Kidney tubule cell (primary cell): ENCODE measurements at places on chromosomes 13 and 19.

DNA sequence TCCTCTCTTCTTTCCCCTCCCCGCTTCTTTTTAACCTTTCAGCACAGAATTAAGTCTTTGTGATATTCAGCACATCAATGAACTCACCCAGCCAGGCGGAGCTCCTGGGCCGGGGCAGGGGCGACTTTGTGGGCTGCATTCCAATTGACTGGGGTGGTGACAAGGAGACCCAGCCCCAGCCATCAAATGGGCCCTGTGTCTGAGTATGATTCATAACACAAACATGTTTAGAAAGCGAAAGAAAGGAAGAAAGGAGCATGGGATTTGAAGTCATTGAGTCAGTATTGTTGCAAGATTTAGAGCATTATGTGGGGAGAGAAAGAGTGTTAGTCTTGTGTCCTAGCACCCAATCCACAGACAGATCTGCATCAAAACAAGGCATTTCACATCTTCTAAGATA lies 185.3 kb downstream of the LHFPL6 start:
- peak; percentile 73 for DNase-seq

GRCh38 chr13:30301827-30302226 lies 5.5 kb downstream of the KATNAL1 start:
- no peak for DNase-seq

DNA sequence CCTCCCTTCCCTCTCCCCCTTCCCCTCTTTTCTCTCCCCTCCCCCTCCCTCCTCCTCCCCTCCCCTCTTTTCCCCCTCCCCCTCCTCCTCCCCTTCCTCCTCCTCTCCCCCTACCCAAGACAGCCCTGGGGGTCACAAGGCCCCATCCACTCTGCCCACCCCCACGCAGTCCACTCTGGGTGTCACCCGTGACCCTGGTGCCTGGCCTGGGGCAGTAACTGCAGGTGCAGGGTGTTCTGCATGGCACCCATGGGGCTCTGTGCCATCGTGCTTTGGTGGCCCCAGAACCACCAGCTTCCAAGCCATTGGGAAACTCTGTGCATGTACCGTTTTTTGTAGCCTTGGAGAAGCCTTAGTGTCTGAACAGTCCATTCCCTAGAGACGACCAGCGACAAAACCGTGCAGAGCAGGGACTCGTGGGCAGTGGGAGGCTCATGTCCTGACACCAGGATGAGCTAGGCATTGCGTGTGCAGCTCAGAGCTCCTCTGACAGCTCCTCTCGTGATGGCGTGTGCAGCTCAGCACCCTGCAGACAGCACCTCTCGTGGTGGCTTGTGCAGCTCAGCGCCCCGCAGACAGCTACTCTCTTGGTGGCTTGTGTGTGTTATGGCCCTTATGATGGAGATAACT lies 43.7 kb upstream of the F7 start:
- no peak for DNase-seq

- peak; percentile 51 for DNase-seq
Measured at GRCh38 chr13:66673401-66673800, 556.7 kb downstream of the PCDH9 start.

DNA sequence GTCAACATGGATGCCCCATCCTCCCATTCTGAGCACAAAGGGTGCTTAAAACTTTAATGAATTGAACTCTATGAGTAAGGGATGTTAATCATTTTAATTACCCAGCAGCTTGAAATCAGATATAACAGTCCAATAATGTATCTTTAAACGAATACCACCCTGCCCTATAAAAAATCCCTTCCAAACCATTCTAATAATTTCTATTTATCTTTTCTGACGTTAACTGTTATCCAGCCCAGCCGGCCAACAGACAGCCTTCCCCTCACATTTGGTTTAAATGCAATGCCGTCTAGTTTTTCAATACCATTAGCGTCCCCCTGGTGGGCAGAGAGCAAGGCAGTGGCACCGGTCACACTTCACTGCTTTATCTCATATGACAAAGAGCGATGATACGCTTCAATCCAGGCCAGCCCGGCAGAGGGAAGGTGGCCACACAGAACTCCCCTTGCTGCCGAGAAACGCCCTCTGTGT lies 402.2 kb upstream of the ZNF507 start:
- no peak for DNase-seq

DNA sequence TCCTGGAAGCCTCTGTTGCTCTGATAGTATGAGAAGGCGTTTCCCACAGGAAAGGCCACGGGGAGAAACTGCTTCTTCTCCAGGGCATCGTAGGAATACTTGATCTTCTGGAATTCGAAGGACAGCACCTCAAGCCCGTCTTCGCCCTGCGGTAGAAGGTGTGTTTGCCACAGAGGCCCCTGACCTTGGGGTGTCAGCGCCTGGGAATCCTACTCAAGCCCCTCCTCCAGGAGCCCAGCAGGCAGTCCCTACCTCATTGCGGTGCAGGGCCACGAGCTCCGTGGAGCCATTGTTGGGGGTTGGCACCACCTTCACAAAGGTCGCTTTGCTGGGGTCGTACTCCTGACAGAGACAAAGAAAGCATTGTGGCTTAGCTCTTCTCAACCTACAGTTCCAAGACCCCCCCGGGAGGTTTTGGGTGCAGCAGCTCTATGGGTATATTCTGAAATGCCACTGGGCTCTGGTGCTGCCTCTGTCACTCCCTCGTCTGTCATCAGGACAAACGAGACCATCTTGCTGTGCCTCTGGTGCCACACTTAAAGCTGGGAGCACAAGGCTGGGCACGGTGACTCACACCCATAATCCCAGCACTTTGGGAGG lies 3.7 kb downstream of the ATP13A1 start:
- no peak for DNase-seq

- peak; percentile 77 for DNase-seq
Measured at GRCh38 chr13:113209759-113210421, 477 bp downstream of the CUL4A start.

- peak; percentile 45 for DNase-seq
Measured at GRCh38 chr13:39406688-39407087, 196.3 kb downstream of the LHFPL6 start.

GRCh38 chr13:102236830-102237229 lies 165.0 kb downstream of the FGF14 start:
- DNase-seq, result no peak

GRCh38 chr13:42875475-42876269 lies 94.3 kb downstream of the FAM216B start:
- no peak for DNase-seq

- DNase-seq, result peak; percentile 27
Measured at GRCh38 chr13:106284358-106284757, 251.1 kb downstream of the EFNB2 start.

DNA sequence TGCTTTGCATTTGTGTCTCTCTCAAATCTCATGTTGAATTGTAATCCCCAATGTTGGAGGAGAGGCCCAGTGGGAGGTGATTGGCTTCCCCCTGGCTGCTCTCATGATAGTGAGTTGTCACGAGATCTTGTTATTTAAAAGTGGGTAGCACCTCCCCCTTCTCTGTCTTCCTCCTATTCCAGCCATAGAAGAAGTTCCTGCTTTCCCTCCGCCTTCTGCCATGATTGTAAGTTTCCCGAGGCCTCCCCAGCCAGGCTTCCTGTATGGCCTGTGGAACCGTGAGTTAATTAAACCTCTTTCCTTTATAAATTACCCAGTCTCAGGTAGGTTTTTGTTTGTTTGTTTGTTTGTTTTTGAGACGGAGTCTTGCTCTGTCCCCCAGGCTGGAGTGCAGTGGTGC lies 3.8 kb downstream of the LILRA4 start:
- no peak for DNase-seq

- DNase-seq, result peak; percentile 26
Measured at GRCh38 chr13:21932996-21933395, 262.1 kb downstream of the FGF9 start.

GRCh38 chr19:49256691-49257090 lies 68.3 kb downstream of the SLC6A16 start:
- no peak for DNase-seq

GRCh38 chr19:2507109-2507508 lies 31.2 kb downstream of the GADD45B start:
- peak; percentile 64 for DNase-seq

DNA sequence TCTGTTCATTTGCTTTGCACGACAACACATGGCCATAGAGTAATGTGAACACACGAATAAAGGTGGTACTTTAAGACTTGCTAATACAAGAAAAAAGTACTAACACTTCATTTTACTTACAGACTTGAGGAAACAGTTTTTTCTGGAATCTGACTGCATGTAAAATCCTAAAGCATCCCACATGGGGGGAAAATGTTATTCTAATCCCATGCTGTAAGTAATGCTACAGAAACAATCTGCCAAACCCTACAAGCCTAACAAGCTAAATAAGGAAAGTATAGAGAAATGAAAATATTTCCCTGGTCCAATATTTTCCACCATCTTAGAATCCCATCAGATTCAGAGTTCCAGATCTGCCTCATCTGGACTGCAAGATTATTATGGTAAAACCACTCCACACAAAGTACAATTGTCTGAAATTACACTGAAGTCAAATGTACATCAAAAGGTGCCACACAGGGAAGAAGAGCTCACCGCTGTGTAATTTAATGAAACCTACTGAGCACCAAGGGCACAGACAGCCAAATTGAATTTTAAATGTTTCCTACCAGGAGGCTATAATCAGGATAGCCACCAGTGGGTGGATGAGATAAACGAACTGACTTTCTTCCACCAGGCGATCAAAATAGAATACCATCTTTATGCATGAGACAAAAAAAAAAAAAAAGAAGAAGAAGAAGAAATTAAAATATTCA lies 22.0 kb downstream of the LHFPL6 start:
- no peak for DNase-seq

DNA sequence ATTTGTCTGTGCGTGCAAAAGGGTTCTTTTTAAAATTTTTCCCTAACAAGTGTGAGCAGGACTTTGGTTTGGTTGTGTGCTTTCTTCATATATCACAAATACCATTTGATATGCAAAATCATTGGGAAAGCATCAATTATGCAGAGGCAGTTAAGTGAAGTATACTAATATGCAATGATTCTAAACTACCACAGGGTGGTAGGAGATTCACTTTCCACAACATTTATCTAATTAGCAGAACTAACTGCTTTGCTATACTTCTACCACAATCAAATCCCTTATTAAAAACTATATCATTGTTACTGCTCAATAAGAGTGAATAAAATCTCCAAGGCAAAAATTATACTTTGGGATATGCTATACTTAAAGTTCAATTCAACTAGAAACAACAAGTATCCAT lies 2738.9 kb upstream of the PCDH20 start:
- DNase-seq, result no peak

DNA sequence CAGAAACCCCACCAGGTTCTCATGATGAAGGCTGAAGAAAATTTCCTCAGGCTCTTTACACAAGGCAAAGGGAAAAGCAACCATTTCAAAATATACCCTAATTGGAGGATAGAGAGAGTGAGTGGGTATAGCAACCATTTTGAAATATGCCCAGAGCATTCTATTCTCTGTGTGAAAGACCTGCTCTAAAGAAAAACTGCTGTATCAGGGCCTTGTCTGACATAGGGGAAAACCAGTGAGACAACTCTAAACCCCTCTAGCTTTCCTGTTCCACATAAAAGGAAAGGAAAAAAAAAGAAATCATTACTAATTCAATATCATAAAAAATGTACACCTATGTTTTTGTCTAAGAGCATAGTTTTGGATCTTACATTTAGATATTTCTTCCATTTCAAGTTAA lies 42.3 kb downstream of the TPTE2 start:
- DNase-seq, result no peak

- peak; percentile 56 for DNase-seq
Measured at GRCh38 chr19:13092606-13093235, 9.9 kb downstream of the LYL1 start.

- peak; percentile 51 for DNase-seq
Measured at GRCh38 chr13:21458451-21458812, 671 bp downstream of the ZDHHC20 start.

DNA sequence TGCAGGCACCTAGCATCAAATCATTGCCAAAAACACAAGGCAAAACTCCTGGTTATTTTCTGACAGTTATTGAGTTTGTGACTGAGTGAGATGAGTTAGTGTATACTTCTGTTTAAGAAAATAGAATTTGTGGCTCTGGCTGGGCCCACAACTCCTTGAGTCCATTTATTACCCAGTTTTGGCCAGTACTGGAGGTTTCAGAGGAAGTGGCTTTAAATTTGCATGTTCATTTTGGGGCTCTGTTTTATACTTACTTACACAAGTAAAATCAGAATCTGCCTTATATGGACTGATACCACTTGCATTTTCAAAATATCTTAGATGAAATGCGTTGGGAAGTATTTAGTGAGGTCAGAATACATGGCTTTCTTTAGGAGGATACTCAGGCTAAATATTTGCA lies 29.0 kb downstream of the TNFSF11 start:
- no peak for DNase-seq

GRCh38 chr13:46665633-46666482 lies 112.9 kb downstream of the LRCH1 start:
- peak; percentile 43 for DNase-seq

GRCh38 chr19:44738603-44739558 lies 9.6 kb upstream of the BCL3 start:
- DNase-seq, result peak; percentile 86

DNA sequence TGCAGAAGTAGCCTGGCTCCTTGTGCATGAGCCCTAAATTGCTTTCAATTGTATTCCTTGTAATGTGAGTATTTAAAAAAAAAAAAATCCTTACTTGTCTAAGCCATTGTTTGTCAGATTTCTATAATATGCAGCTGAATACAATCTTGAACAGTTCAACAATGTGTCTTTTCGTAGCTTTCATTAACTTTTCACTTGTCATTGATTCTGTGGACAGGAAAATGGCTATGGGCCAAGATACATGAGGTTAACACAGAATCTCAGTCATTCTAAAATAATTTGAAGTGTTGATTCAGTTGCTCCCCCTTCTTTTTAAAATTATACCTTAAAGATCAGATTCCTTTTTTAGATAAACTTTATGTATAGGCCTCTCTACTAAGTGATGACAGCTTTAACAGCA lies 395.8 kb upstream of the KLF12 start:
- DNase-seq, result no peak

DNA sequence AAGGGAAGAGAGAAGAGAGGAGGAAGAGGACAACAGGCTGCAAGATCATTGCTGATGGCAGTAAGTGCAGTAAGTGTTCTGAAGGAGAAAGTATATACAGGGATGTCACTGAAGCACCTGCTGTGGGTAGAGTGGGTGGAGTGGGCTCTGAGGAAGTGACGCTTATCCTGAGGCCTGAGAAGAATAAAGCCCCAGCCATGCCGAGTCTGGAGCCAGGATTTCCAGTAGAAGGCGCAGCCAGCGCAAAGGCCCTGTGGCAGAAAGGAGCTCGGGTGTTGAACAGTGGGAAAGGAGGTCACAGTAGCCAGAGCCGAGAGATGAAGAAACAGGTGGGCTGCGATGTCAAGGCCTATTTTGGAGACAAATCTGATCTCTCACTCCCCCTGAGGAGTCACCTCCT lies 31.8 kb upstream of the ADGRE5 start:
- DNase-seq, result no peak

GRCh38 chr13:107091428-107091827 lies 523.5 kb upstream of the ARGLU1 start:
- no peak for DNase-seq

GRCh38 chr19:31664997-31665396 lies 315.8 kb upstream of the TSHZ3 start:
- DNase-seq, result no peak

DNA sequence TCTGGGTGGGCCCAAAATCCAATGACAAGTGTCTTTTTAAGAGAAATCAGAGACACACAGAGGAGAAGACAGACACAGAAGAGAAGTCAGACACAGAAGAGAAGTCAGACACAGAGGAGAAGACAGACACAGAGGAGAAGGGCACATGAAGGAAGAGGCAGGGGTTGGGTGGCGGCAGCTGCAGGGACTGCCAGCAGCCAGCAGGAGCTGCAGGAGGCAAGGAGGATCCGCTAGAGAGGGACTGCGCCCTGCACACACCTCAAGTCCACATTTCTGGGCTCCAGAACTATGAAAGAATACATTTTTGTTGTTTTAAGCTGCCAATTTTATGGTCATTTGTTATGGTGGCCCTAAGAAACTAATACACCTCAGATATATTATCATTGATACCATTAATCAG lies 140.6 kb downstream of the ZIC5 start:
- DNase-seq, result no peak
